ENCODE measurements at places on chromosomes 2 and 18.
A peak's percentile ranks its signal among the peaks of the same experiment; 100 is the strongest.

DNA sequence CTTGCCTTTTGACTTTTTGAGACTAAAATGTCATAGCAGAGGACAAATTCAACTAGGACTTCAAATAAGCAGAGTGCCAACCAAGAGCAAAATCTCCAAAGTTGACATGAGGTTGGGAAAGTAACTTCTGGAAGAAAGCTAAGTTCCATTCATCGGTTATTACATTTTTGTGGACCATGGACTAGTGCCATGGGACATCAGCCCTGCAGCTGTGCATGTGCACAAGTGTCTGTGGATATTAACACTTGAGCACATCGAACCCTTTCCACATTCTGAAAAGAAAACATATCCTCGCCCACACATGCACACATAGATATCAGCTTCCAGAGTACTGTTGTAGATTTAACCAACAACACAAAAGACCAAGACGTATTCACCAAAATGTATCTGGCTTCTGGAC is 262.6 kb downstream of the NYAP2 start:
- DNase-seq, result no peak

GRCh38 chr2:151637271-151637781 is 97.0 kb downstream of the NEB start:
- DNase-seq, result peak; percentile 15

- no peak for DNase-seq
Measured at GRCh38 chr2:219851801-219852481, 224.5 kb downstream of the SLC4A3 start.

DNA sequence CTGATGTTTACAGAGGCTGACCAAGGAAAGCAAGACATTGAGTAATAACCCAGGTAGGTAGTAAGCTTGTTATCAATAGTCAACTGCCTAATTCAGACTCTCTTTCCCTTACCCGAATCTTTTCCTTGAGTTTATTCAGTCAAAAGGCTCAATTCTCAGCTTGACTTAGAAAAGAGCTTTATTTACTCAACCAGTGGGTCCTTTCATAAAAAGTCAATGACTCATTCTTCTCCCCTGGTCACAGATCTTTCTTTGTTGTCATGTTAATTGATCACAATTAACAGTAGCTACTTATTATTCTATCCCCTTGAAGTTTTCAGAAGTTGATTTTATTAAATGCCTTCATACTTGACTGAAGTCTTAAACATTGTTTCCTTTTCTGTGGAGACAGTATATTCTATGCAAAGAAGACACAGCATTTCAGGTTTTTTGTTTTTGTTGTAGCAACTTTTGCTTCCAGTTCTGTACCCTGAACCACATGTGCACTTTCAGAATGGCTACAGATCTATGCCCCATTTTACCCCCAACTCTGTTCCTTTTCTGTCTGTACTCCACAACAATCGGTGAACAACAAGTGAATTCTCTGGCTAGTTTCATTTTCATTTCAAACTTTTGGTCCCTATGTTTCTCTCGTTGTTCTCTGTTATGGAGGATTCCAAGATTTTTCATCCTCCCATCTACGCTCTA is 428.3 kb downstream of the NCKAP5 start:
- DNase-seq, result no peak

GRCh38 chr18:37764541-37765288 is 199.1 kb upstream of the CELF4 start:
- no peak for DNase-seq

DNA sequence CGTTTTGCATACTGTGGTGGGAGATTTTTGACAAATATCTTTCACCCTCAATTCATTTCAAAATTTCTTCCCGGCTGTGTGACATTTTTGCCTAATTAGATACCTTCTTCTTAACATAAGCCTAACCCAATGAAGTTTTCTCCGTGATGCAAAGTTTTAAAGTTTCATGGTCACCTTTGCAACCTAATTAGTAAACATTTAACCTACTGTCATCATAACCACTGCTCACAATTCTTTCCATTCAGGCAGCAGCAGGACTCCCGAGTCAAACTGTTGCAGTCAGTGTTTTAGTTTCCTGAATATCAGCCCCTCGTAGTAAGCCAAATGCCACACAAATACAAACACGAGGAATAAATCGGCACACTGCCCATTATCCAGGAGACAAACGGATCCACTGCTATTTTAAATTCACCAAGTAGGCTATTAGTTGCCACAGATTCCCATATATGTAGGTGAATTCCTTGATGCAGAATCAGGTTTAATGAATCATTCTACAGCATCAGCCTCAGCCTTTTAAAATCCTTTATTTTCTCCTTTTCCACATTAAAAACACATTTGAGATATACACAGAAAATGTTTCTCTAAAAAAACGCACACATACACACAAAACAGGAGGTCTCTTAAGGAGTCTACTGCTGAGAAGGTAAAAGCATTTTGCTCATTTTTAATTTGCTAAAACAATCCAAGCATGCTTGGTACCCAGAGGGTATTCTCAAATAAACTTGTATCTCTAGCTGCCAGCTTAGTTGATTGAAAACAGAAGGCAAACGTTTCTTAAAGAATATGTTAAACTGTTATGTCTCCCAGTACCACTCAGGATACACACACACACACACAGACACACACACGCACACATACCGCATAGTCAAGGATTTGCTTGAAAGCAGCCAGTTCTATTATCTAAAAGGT is 106.5 kb upstream of the KCTD1 start:
- no peak for DNase-seq

- DNase-seq, result no peak
Measured at GRCh38 chr2:164688896-164689419, 67.7 kb upstream of the GRB14 start.

- DNase-seq, result no peak
Measured at GRCh38 chr18:32511147-32511546, 40.5 kb upstream of the GAREM1 start.

GRCh38 chr2:52886556-52886955 is 881.0 kb upstream of the CHAC2 start:
- no peak for DNase-seq

GRCh38 chr18:61025596-61025995 is 307.6 kb upstream of the CDH20 start:
- DNase-seq, result no peak

DNA sequence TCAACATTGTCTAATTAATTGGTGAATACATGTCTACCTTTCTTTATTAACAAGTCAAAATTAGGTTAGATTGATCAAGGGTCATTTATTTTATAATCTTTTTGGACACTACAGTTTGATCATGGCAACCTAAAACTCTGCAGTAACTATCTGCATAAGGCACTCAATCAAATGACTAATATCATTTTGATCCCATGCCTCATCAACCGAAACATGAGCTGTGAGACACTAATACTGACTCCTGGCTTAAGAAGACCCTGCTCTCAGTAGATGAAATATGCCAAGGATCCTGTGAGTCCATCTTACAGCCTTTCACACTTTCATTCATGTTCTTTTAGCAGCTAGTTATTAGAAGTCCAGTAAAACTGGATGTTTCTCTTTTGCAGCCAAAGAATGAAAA is 169.4 kb upstream of the CAVIN2 start:
- no peak for DNase-seq

GRCh38 chr2:40373111-40373510 is 78.8 kb downstream of the SLC8A1 start:
- no peak for DNase-seq

GRCh38 chr2:225074366-225074765 is 32.1 kb upstream of the DOCK10 start:
- DNase-seq, result no peak

DNA sequence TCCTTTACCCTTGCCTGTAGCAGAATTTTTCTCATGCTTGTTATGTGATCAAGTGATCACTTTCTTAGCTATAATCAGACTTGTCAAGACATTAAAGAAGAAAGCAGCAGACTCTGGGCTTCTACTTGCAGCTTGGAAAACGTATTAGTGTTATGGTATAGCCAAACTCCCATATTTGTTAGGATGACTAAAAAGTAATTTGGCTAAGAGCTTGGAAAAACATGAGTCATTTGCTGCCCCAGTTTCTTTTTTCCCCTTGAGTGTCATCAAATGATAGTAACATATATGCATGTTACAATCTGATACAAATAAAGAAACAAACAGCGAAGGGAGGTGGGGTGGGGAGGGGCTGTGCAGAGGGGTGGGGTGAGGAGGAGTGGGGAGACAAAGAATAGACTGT is 155.5 kb downstream of the IKZF2 start:
- no peak for DNase-seq

- DNase-seq, result no peak
Measured at GRCh38 chr2:162116352-162116751, 35.7 kb downstream of the GCG start.

DNA sequence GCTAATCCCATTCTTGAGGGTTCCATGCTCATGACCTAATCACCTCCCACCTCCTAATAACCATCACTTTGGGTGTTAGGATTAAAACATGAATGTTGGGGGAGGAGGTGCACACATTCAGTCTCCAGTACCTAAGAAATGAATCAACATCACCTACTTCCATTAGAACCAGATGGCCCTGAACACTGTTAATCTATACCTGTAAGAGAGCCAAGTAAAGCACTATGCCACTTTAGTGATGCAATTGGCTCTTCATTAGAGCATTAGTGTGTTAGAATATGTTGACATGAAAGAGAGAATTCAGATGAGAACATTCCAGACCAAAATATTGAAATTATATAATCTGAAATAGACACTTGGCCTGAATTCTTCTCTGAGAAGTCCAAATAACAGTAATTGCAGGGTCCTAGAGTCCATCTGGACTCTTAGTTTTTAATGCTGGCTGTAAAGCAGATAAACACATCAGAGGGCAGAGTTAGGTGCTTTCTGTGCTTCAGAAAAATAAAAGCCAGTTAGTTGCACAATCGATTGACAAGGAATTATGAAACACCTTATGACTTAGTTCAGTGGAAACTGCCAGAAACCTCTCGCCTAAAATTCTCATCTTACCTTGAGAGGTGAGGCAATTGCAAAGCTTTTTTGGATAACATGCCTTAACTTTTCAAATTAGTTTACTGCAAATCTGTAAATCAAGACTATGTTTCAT is 923.7 kb downstream of the SLC4A3 start:
- DNase-seq, result no peak

- DNase-seq, result no peak
Measured at GRCh38 chr2:241546771-241547498, 11.6 kb upstream of the BOK start.

GRCh38 chr2:117833911-117834310 is 19.4 kb downstream of the DDX18 start:
- DNase-seq, result no peak

- no peak for DNase-seq
Measured at GRCh38 chr18:26488417-26489009, 59.8 kb downstream of the KCTD1 start.

GRCh38 chr2:217325816-217326215 is 466.0 kb upstream of the TNP1 start:
- no peak for DNase-seq

DNA sequence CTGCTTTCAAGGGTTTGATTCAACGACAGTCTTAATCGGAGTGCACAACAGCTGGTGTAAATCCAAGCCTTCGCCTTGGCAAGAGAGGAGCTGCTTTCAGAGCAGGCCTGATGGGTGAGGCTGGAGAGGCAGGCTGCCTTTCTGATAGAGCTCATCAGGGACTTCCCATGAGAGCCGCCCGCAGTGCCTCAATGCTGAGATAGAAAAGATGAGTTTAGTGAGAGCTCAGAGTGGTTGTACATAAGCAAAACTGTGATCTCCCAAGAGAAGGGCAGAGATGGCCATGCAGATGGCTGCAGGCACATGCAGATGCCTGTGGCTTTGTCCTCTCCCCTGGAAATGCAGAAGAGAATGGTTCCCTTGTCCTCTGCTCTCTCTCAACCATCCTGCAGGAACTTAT is 122.1 kb downstream of the ARL4C start:
- no peak for DNase-seq

DNA sequence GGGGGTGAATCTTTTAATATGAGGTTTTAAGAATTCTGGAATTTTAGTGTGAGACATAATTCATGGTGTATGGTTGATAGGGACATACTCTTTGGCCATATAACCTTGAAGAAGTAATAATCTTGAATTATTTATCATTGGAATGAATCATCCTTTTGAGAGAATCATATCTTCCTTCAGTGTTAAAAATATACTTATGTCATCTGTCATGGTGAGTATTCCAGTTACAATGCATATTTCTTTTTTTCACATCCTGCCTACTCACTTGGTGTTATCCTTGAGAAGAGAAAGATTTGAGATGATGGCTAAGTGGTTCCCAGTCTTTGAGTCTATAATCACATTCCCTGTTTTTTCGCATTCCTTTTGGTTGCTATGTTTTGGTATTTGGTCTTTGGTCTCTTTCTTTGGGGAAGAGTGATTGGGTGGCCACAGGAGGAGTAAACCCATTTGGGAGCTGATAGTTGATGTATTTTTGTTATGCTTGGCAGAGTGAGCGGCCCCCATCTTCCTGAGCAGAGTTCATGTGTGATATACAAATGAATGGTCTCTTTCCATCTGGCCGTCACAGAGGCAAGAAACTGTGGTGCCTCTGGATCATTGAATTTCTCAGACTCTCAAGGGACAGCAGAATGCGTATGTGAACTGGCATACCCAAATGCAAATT is 21.6 kb downstream of the ASAP2 start:
- DNase-seq, result no peak

DNA sequence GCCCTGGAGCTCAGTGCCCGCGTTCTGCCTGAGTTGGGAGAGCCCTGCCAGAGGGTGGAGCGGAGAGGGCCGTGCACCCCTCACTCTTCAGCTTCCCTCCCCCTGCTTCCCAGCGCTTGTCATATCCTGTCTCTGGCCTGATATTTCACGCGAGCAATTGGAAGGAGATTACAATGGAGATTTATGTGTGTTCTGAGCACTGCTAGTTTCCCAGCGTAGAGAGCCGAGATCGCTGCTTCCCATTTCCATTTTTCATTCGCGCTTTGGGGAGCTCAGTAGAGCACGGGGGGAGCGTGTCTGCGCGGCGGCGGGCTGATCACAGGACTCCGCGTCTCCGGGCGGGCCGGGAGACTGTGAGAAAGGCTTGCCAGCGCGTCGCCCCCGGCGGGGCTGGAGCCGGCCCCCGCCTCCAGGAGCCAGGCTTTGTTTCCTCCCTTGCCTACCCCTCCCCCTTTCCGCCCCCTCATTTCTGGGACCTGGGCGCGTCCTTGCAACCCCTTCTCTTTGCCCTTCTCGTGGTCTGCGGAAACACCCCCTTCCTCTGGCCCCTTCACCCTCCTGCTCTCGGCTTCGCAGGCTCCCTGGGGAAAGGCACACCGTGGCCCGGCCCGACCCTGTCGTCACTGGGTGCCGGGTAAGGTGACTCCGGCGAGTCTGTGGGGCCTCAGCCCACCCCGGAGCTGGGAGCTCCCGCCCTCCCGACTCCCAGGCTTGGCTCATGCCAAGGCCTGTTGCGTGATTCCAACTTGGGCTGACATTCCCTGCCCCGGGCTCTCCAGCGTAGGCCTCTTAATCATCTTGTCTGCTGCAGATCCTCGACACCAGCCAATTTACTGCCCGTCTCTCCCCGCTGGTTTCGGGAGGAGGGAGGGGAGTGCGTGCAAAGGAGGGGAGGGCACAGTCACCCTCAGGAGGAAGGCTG is 5.8 kb downstream of the DLX2 start:
- DNase-seq, result no peak

DNA sequence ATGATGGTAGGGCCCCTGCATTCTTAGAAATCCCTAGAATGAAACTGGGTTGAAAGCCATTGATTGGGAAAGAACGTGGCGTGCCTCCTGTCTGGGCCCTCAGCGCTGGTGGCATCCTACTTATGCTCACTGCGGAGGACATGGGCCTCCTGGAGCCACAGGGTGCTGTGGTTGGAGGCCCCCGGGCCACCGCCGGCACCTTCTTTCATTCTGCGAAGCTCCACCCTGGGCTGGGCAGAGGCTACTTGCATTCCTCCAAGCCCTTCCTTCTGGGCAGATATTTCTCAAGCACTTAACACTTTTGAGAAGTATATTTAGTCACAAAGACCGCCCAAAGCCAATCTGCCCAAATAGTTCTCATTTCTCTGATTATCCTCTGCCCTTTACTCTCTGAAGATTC is 311.9 kb downstream of the MYCN start:
- DNase-seq, result no peak

Data from gastrocnemius medialis (tissue), 4 donors.